GM23248 (cell line): ENCODE measurements at places on chromosomes 6 and 20.
A peak's percentile ranks its signal among the peaks of the same experiment; 100 is the strongest.

GRCh38 chr6:63352544-63353285 is 32.9 kb upstream of the LGSN start:
- peak; percentile 57 for DNase-seq

DNA sequence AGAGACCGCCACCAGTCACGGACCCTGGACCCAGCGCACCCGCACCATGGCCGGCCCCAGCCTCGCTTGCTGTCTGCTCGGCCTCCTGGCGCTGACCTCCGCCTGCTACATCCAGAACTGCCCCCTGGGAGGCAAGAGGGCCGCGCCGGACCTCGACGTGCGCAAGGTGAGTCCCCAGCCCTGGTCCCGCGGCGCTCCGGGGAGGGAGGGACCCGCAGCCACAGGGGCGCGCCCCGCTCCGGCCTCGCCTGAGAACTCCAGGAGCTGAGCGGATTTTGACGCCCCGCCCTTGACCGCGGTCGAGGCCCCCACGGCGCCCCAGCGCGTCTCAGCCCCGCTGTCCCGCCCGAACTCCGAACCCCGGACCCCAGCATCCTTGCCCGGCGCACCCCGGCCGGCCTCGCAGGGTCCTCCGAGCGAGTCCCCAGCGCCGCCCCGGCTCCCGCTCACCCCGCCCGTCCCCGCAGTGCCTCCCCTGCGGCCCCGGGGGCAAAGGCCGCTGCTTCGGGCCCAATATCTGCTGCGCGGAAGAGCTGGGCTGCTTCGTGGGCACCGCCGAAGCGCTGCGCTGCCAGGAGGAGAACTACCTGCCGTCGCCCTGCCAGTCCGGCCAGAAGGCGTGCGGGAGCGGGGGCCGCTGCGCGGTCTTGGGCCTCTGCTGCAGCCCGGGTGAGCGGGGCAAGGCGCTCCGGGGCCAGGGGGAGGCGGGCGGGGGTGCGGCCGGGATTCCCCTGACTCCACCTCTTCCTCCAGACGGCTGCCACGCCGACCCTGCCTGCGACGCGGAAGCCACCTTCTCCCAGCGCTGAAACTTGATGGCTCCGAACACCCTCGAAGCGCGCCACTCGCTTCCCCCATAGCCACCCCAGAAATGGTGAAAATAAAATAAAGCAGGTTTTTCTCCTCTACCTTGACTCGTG is at the start of gene OXT:
TSS of gene OXT (plus strand) at position 11 of the 920 bp plus-strand sequence. CDS start at position 47, 36 bp downstream.
- peak; percentile 50 for DNase-seq

GRCh38 chr6:147941143-147941542 is 401.5 kb upstream of the SASH1 start:
- DNase-seq: no peak

- no peak for DNase-seq
These were observed 777.5 kb upstream of the EPHA7 start for GRCh38 chr6:94196891-94197290.

GRCh38 chr6:170277893-170278742 is 12.8 kb downstream of the DLL1 start:
- DNase-seq: no peak

DNA sequence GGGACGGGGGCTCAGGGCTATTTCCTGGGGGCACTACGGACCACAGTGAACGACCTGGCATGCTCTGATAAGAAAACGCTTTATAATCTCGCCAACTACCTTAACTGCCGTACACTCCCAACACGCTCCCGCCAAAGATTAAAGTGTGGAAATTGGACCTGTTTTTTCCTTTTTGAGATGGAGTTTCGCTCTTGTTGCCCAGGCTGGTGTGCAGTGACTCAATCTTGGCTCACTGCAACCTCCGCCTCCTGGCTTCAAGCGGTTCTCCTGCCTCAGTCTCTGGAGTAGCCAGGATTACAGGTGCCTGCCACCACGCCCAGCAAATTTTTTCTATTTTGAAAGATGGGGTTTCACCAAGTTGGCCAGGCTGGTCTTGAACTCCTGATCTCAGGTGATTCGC is 346 bp upstream of the SLC44A4 start:
- no peak for DNase-seq

GRCh38 chr6:15915508-15916178 is 213.2 kb upstream of the MYLIP start:
- DNase-seq: no peak

- DNase-seq: no peak
These were observed 81.4 kb downstream of the SOBP start for GRCh38 chr6:107571354-107571753.

DNA sequence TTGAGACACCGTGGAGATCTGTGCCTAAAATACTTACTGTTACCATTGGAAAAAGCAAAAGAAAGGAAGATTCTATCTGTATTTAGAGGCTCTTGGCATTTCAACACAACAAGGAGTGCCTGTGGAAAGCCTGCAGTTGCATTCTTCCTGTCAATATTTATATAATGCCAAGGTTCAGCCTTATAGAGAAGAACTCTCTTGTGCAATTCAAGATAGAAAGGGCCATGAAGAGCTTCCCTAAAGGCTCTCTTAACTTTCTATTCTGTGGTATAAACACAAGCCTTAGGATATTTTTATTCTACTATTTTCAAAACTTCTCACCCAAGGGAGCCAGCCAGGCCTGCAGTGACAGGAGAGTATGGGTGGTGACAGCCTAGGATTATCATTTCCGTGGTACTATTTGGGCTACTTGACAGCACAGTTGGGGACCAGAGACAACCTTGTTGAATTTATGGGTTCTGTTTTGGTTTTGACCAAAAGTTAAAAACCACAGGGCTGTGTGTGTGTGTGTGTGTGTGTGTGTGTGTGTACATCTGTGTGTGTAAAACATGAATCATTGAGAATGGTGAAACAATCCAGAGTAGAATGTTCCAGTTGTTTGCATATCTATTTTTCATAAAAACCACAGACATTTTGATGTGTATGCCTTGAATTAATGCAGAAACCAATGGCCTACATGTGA is 700.9 kb upstream of the SLC35B3 start:
- DNase-seq: no peak

DNA sequence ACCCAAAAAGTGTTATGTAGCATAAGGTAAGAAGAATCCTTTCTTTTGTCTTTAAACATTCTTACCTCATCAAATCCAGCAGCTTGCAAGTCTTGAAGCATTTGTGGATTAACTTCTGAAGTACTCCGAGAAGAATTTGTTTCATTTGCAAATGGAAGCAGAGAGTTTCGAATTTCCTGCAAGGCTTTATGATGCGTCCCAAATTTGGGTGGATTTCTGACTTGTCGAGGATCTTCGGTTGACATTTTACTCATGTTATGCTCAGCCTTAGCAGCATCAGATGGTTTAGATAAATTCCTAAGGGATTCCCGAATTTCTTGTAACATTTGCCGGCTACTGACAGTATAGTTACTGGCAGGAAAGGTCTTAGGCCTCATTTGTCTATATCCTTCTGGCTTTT is 16.2 kb downstream of the LATS1 start:
- peak; percentile 70 for DNase-seq

- no peak for DNase-seq
These were observed 52.2 kb downstream of the KDM1B start for GRCh38 chr6:18207438-18207837.

DNA sequence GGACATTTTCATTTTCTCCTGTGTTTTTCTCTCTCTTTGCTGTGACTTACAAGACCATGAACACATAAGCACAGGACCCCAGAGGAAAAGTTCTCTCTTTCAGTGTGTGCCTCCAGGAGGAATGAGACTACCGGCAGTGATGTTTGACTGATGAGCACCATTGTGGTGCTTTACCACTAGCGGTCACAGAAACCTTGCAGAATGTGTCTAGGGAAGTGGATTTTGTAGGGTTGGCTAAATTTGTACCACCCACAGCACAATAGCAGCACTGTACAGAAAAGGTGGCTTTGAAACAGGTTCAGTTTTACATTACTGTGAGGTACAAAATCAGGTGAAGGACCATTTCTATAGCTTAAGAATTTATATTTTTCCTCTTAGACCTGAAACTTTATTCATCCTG is 301.9 kb upstream of the SUPT3H start:
- DNase-seq: no peak

DNA sequence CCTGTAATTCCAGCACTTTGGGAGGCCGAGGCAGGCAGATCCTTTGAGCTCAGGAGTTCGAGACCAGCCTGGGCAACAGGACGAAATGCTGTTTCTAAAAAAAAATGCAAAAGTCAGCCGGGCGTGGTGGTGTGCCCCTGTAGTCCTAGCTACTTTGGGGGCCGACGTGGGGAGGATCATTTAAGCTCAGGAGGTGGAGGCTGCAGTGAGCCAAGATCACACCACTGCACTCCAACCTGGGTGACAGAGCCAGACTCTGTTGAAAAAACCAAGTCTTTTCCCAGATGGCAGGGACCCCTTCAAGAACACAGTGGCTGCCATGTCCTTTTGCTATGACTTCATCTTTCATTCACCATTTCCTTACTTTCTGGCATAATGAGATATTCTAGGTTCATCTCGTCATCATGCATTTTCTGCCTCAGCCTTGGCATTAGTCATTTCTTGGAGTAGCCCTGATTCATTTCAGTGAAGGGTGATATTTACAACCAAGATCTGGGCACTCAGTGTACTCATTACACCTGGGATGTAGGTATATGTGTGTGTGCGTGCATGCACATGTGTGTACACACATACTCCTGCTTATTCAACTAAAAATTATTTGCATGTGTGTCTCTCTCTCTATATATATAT is 61.4 kb upstream of the TOX2 start:
- peak; percentile 68 for DNase-seq

- no peak for DNase-seq
These were observed 393.6 kb downstream of the ESR1 start for GRCh38 chr6:152201120-152201519.

DNA sequence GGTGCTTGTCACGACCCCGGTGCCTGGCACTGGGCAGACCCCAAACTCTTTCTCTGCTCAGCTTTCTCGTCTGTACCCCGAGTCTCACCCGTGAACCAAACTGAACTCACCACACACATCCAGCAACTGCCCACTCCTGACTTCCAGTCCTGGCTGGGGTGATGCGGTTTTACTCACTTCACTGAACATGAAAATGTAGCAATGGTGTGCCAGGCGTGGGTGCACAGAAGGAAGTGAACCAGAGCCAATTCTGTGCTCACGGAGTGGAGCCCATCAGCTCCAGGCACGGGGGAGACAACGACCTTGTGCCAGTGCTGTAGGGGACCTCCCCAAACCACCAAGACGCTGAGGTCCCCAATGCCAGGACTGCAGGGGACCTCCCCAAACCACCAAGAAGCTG is 78.7 kb upstream of the AFDN start:
- DNase-seq: no peak

DNA sequence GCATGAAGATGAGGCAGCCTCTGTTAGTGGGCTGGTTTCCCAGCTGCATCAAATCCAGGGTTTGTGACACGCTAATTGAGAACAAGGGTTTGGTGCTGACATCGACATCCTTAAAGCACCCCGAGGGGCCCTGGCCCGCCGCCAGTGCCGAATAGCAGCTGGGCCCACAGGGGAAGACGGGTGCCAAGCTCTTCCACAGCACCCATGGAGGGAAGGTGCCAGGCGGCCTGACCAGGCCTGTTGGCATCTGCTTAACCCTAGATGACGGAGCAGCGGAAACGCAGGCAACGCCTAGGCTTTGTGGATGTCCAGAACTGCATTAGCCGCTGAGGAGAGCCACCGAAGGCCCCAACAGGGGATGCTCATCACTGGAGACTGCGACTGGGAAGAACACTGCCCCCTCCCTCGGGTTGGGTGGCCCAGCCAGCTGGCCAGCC is 16.0 kb downstream of the UQCC2 start:
- peak; percentile 74 for DNase-seq

DNA sequence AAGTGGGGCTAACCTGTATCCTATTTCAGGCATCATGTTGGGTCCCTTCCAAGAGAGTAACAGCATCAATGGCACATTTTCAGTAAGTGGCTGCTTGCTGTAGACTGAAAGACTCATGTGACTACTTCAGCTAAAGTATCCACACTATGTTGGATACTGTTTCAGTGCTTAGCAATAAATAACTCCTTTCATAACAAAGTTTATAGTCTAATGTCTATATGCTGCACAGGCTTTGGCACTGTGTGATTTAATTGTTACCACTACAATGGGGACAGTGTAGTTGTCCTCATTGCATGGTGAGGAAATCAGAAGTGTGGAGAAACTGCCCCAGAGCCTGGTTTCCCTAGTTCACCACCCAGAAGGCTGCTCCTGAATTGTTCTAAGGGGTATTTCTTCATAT is 318.0 kb upstream of the PTCHD4 start:
- no peak for DNase-seq

DNA sequence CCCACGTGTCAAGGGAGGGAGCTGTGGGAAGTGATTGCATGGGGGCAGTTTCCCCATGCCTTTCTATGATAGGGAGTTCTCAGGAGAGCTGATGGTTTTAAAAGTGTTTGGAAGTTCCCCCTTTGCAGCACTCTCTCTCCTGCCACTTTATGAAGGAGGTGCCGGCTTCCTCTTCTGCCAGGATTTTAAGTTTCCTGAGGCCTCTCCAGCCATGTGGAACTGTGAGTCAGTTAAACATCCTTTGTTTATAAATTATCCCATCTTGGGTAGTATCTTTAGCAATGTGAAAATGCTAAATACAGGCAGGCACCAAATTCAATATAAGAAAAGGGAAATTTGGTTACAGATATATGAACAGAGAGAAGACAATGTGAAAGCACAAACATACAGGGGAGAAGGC is 96.4 kb upstream of the EPHA7 start:
- DNase-seq: no peak

DNA sequence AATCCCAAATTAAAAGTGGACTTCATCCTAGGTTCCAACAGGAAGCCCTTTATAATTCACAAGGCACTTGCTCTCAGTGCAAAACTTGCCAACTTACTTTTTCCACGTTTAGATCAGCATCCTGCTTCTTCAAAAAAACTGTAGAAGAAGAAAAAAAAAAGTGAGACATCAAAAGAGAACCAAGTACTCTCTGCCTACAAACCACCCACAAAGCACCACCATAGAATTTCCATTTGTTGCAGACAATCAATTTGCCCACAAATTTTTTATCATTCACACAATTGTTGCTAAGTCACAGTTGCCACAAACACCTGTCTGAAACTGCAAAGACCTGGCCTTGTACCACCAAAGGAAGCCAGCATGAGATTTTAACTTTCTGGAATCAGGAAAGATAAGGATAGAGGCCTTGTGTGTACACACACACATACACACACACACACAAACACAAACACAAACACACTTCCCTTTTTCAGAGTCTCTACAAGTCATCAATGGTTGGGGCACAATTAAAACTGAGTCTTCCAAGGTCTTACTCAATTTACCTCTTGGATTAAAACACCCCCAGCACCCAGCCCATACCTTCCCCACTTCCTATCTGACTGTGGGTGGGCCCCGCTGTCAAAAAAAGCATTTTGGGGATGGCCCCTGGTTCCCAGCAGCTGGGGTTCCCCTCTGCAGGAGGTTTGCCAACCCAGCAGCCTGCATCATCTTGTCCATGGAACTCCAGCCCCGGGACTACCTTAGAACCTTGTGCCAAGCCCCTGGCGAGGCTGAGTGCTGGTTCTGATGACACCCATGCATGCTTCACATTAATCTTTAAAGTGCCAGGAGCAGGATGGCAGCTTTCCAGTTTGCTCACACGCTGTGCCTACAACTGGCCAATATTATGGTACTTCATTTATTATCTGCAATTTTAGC is 26.5 kb downstream of the FYN start:
- DNase-seq: peak; percentile 43

DNA sequence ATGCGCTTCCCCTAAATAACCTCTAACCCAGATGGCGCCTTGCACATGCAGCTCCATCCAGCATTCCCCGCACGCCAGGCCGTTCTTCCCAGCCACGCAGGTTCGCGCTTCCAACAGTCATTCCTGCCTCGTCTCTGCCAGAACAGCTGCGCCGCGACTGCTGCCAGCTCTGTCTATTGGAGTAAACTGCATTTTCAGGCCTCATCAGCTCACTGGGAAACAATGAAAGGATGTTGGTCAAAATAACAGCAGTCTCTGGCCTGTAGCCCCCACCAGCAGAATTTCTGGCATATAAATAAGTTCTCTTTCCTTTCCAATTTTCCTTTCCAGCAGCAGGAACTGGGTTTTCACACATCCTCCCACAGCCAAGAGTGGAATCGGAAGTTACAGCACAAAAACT is 14.6 kb downstream of the NRSN1 start:
- no peak for DNase-seq
